Activated CD4-positive, alpha-beta T cell treated with anti-CD3 and anti-CD28 coated beads, Interleukin-2, amount 50 U/mL, for 4 hours (primary cell): ENCODE measurements at places on chromosomes 7 and 10.

- no peak for DNase-seq
These were observed 38.9 kb downstream of the CREB3L2 start for GRCh38 chr7:137962875-137963507.

DNA sequence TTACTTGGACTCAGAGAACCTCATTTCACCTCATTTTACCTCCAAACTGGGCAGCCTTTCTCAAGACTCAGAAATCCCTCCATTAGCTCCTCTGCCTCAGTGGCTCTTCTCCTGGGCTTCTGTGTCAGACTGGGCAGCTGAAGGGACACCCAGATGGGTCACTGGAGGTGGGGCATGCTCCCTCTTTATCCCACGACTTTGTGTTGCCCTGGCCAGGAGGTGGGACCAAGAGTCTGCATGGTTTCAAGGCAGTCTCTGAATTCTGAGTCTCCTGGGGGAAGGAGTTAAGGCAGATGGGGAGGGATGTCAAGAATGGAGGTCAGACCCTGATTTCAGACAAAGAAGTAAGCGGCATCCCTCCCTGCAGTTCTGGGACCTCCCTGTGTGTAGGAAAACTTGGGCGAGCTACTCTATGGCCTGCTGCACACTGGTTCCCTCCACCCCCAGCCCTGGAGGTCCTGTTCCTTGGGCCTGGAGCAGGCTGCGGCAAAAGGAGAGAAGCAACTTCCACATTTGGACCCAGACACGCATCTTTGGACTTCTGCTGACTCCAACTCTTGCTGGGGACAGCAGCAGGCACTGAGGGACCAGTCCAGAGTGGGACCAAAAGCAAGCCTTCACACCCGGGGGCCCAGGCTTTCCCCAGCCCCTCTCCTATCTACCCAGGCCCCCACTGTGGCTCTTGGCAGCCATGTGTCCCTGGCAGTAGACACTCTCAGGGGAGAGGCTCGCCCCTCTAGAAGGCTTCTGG is 10.8 kb downstream of the POLL start:
- no peak for DNase-seq

- no peak for DNase-seq
These were observed 325.3 kb downstream of the RPS24 start for GRCh38 chr10:78358982-78359381.

DNA sequence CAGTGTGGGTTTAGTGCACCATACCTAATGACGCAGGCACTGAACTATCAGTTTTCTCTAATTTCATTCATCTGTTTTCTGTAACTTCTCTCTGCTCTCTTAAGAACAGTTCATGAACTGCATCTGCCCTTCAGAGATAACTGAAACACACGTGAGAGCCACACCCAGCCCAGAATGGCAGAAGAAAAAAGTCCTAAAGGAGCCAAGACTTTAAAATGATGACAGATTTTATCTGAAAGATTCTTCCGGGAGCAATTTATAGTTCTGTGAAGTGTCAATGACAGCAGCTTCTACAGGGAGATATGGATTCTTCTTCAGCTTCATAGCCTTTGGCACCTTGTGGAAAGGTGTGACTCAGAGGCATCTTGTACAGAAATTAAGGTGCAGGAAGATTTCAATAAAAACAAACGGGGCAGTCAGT is 211.5 kb upstream of the SLC26A5 start:
- no peak for DNase-seq
